Kasumi-1 (cell line): ENCODE measurements at places on chromosomes 3 and 15.

GRCh38 chr3:46239301-46239938 is 2.8 kb upstream of the CCR3 start:
- DNase-seq = no peak

GRCh38 chr3:45546716-45547701 is 47.5 kb upstream of the LIMD1 start:
- DNase-seq = peak; percentile 20

GRCh38 chr3:161221806-161222600 is 892 bp downstream of the NMD3 start:
- peak; percentile 48 for DNase-seq

DNA sequence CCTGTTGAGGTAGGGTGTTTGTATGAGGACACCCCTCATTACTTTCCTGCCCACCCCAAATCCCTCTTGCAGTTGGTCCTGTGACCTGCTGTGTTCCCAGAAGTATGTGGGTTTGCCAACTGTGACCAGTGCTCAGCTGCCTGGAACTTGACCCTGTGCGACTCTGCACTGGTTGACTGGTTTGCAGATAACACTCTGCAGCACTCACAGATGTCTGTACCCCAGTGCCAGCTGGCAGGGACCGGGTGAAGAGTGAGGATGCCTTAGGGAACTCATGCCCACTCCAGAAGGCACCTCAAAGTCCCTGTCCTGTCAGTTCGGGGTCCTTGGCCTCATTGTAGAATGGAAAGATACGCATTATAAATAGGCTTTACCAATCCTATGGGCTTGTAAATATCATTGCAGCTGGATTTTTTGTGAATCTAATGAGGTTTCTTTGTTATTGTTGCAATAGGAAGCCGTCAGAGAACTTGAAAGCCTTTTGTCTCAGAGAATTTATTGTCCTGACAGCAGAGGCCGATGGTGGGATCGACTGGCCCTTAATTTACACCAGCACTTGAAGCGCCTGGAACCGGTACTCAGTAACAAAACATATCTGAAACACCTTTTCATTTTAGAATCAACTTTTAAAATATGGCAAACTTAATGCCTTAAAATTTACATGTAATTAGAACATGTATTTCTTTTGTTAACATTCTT is 18.2 kb downstream of the FAN1 start:
- DNase-seq = no peak
